ENCODE measurements at places on chromosomes 2 and 18.

DNA sequence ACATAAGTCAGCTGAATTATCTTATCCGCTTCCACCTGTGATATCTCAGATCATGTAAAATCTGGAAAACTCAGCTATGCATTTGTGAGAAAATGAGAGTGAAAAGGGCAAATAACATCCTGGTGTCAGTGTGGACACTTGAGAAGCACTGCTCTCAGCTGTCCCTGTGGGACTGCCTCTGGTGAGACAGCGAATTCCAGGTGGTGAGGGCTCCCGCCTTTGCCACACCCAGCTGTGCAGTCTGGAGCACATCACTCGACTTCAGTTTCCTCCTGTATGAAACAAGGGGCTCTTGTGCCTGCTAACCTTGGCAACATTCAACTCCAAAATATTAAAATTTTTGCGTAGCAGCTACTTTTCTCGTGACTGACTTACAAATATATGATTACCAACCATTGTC, 194.9 kb upstream of the BOD1L2 start:
- no peak overlapping the region for H3K27ac ChIP-seq
- DNase-seq = no peak
- H3K27me3 ChIP-seq = no peaks in the 10 kb centered on the region
- H3K4me1 ChIP-seq = no peaks in the 10 kb centered on the region
- H3K36me3 ChIP-seq = no peaks in the 10 kb centered on the region
- no peak overlapping the region for H3K4me3 ChIP-seq

DNA sequence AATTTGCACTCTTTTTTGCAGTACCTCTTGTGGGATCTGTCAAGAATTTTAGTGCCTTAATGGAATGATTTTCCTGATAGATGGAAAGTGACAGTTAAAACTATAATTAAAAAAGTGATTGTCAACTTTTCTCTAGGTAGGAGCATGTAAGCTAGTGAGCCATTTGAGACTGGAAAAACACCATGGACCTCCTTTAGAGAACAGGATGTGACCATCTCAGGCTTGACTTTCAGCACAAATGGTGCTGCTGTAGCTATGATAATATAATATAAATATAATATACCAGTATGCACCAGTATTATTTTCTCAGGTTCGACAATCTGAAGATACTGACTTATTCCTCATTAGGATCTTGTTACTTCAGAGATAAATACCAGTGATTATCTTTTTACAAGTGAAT, 27.8 kb downstream of the ZNF236 start:
- H3K27me3 ChIP-seq = no peaks in the 10 kb centered on the region
- H3K36me3 ChIP-seq = no peaks in the 10 kb centered on the region
- no peak overlapping the region for H3K27ac ChIP-seq
- no peak for DNase-seq
- no peaks in the 10 kb centered on the region for H3K4me1 ChIP-seq

DNA sequence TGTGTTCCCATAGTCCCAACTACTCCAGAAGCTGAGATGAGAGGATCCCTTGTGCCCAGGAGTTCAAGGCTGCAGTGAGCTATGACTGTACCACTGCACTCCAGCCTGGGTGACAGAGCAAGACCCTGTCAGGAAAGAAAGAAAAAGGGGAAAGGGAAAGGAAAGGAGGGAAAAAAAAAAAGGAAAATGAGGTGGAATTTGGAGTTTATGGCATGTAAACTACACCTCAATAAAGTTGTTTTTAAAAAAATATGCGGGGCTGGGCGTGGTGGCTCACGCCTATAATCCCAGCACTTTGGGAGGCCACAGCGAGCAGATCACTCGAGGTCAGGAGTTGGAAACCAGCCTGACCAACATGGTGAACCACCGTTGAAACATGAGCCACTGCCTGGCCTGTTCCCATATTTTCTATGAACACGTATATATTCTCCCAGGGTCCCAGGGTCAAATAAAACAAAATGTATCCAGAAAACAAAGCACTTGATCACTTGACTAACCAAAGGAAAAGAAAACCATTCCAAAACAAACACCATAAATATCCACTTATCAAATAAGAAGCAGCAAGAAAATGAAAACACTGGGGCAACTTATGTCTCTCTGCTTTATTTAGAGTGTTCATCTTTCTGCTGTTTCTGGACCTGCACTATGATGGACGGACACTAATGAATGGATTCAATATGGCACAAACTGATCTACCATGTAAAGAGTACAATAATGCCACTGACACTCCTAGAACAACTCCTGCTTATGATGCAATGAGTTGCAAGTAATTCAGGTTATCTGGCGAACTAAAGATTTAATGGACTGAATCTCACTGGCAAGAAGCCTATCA, 56.8 kb downstream of the ASXL2 start:
- H3K4me1 ChIP-seq = 0 out of 2 replicates have a peak, but pooled peaks cover 1% of the 10 kb centered on the region
- no peaks in the 10 kb centered on the region for H3K27me3 ChIP-seq
- no peak for DNase-seq

DNA sequence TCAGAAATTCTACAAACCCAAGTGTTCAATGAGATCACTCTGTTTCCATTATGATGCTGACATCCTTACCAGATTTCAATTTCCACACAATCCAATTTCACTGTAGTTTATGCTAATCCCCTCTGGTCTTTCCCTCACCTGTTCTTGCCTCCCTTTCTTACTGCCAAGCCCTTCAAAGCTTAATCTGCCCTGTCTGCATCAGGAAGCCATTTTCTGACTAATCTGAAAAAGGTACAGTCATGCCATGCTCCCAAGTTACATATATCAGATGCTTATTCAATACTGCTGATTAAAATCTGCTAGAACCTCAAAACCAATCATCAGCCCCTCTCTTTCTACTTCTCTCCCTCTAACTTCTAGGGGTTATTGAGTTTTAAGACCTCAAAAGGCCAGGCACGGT, 8.9 kb downstream of the KRTCAP3 start:
- H3K36me3 ChIP-seq = no peaks in the 10 kb centered on the region
- H3K27ac ChIP-seq = no peak overlapping the region
- H3K27me3 ChIP-seq = no peaks in the 10 kb centered on the region

DNA sequence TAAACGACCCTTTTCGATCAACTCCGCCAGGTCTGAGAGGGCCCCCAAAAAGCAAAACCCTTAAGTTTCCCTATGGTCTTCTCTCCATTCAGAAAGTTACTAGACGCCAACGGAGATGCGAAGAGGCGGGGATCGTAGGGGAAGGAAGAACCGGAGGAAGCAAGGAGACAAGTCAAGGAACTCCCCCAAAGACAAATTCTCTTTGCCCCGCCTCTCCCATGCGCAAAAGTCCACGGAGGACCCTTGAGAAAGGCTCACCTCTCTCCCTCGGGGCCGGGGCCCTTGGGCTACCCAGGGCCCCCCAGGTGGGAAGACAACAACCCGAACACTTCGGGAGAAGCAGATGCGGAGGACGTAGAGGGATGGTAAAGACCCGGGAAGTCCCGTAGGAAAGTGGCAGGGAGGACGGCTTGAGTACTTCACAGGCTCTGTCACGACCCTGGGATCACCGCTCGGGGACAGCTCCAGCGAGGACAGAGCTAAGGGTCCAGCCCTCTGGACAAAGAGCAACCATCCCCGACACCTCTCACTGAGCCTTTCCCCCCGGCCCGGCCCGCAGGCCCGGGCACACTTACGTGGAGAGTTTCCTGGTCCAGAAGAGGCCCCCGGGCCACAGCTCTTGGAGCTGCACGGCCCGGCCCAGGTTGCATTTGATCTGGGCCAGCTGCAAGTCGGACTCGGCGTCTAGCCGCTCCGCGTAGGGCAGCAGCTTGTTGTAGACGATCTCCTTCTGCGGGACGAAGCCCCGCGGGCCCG, 647 bp downstream of the PSME4 start:
- no peaks in the 10 kb centered on the region for H3K27me3 ChIP-seq
- H3K4me3 ChIP-seq = peak overlapping the region; percentile 89
- no peaks in the 10 kb centered on the region for H3K36me3 ChIP-seq
- DNase-seq = no peak
- no peak overlapping the region for H3K27ac ChIP-seq
- H3K4me1 ChIP-seq = no peaks in the 10 kb centered on the region

DNA sequence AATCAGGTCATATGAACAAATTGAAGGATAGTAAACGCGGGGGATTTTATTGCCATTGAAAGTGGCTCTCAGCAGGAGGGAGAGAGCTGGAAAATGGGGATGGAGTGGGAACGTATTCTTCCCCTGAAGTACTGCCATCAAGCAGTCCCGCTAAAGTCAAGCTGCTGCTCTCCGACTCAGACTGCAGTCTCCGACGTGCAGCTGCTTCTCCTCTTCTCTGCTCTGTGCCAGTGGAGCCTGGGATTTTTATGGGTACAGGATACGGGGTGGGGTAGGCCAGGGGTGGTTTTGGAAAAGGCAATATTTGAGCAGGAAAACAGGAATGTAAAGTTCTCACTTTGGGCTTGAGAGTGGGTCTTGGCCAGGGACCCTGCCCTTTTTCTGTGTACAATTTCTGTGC, 33.0 kb downstream of the KCTD18 start:
- no peak overlapping the region for H3K4me3 ChIP-seq
- H3K4me1 ChIP-seq = no peaks in the 10 kb centered on the region
- no peak for DNase-seq
- H3K36me3 ChIP-seq = peaks cover 24% of the 10 kb centered on the region
- H3K27me3 ChIP-seq = no peaks in the 10 kb centered on the region

DNA sequence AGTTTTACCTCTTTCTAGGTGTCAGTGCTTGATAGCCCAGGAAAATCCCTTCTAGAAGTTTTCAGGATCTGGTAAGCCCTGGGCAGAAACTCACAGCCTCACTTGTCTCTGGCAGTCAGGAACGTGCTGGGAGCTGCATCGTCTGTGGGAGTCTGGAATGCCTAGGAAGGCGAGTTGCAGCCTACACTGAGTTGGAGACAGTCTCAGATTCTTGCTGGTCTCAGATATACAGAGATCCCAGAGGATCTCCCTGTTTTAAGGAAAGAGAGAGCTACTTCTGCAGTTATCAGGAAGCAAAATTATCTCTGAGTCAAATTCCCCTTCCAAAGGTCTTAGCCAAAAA, 104.4 kb upstream of the CDC42EP3 start:
- no peaks in the 10 kb centered on the region for H3K36me3 ChIP-seq
- H3K27me3 ChIP-seq = no peaks in the 10 kb centered on the region
- no peak overlapping the region for H3K4me3 ChIP-seq

- no peak for DNase-seq
- no peak overlapping the region for H3K4me3 ChIP-seq
- no peaks in the 10 kb centered on the region for H3K27me3 ChIP-seq
- H3K4me1 ChIP-seq = no peaks in the 10 kb centered on the region
- H3K27ac ChIP-seq = no peak overlapping the region
These were observed 39.0 kb upstream of the PPP4R1 start for GRCh38 chr18:9653390-9653789.

DNA sequence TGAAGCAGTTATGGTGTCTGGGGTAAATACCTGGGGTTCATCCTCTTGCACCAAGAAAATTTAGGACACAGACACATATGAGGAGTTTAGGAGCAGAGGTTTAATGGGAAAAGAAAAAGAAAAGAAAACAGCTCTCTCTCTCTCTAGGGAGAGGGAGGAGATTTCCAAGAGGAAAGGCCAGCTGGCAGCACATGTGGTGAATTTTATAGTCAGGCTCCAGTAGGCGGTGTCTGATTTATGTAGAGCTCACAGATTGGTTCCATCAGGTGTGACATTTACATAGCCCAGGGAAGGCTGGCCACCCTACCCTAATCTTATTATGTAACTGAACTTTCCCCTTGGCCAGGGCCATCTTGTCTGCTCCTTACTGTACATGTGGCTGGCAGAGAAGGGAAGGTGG, 297.5 kb upstream of the RGPD4 start:
- H3K4me3 ChIP-seq = no peak overlapping the region
- H3K36me3 ChIP-seq = no peaks in the 10 kb centered on the region
- no peak for DNase-seq
- H3K27ac ChIP-seq = no peak overlapping the region
- no peaks in the 10 kb centered on the region for H3K27me3 ChIP-seq

All from iPS DF 6.9 (cell line).